ENCODE measurements at places on chromosomes 13 and 19.

DNA sequence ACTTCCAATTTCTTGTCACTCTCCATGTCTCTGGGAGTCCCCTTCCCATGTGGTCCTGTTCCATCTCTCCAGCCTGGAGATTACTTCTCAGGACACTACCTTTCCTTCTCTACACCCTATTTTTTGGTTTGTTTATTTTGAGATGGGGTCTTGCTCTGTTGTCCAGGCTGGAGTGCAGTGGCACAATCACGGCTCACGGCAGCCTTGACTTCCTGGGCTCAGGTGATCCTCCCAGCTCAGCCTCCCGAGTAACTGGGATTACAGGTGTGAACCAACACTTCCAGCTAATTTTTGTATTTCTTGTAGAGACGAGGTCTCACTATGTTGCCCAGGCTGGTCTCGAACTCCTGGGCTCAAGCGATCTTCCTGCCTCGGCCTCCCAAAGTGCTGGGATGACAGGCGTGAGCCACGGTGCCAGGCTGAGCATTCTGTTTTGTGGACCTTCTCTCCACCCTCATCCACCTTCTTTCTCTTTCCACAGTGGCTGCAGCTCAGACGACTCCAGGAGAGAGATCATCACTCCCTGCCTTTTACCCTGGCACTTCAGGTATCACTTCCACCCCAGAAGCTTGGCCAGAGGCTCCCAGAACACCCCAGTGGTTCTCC is 644 bp downstream of the HCST start:
- no peak for DNase-seq

GRCh38 chr13:77779552-77780272 is 82.2 kb downstream of the SLAIN1 start:
- peak; percentile 32 for DNase-seq

- DNase-seq: no peak
Measured at GRCh38 chr19:15291548-15292021, 40.8 kb downstream of the BRD4 start.

DNA sequence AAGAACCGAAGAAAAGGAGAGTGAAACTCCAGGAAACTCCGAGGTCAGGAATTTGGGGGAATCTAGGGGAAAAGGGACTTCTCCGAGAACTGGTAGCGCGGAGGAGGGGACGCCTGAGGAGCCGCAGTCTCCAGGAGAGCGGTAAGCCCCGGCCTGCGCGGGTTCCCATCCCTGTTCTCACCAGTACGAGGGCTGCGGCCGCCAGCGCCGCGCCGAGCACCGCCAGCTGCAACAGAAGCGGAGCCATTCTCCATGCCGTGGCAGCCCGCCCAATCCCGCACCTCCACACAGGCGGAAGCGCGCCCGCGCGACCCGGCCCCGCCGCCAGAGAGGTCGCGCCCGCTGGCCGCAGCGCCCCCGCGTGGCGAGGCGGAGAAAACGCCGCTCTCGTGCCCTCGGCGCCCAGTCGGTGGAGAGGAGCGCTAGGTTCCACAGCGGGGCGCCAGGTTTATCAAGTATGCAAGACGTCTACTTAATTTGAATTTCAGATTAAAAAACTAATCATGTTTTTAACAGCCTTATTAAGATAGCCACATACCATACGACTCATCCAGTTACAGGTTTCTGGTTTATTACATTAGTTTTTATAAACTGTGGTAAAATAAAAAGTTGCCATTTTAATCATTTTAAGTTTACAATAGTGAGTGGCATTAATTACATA is at the start of gene ALG5:
Gene ALG5, minus strand, starts transcription at position 287 of the 661 bp plus-strand sequence. Its CDS starts 40 bp downstream, at position 247.
- DNase-seq: peak; percentile 85

DNA sequence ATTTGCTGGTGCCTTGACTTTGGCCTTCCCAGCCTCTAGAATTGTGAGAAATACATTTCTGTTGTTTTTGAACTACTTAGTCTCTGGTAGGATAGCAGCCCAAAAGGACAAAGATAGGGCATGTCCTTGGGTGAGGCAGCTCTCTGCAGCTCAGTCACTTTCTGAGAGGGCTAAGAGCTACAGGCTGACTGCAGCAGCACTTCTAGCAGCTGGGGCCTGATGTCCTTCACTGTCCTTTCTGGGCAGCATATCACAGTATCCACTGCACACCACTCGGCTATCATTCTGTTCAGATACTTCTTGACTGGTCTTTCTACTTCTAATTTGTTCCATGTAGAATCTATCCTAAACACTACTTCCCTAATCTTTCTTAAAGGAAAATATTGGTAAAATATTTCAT is 68.5 kb upstream of the CLDN10 start:
- no peak for DNase-seq

- DNase-seq: no peak
Measured at GRCh38 chr13:49021953-49022352, 46.2 kb downstream of the FNDC3A start.

DNA sequence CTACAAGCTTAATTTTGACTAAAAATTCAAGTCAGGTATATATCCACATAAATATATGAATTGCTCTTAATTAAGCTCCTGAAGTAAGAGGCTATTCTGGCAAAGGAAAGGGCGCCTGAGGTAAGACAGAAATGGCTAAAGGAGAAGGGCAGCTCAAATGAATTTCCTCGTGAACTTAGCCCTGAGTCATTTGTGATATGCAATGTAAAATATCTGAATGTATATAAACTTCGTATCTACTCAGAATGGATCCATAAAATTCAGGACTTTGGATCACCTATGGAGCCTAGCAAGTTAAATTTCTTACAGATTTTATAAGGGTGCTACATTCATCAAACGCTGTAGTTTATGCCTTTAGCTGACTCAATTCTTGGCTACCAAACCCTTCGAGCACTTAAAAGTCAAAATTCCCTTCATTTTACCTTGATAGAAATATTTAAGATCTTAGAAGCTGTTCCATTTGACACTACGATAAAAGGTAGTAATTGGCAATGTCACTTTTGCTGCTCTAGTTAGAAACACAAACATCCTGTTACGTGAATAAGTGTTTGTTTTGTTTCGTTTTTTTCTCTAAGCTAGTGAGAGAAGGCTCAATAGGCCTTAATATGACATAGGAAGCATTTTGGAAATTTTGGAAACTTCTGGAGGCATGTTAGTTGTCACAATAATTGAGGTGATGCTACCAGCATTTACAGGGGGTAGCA is 69.2 kb downstream of the DIAPH3 start:
- no peak for DNase-seq

GRCh38 chr19:49222011-49222410 is 64.4 kb downstream of the TRPM4 start:
- DNase-seq: no peak

DNA sequence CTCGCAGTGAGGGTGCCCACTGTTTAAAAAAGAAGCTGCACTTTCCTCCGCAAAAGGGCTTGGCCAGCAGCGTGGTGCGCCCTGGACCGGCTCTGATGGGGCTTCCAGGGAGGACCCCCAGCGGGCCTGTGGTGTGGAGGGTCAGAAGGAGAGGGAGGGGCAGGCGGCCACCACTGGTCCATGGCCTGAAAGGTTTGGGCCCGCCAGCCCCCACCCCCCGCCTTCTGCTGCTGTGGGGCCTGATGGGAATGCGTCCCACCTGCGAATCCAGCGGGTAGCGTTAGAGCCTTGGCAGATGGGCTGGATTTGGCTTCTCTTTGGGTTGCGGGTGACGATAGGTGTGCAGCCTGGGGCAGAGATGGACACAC is 34.7 kb downstream of the TMEM255B start:
- no peak for DNase-seq

- DNase-seq: no peak
Measured at GRCh38 chr13:93244918-93245280, 18.3 kb downstream of the GPC6 start.

- no peak for DNase-seq
Measured at GRCh38 chr19:3510727-3511126, 4.6 kb downstream of the FZR1 start.

- DNase-seq: no peak
Measured at GRCh38 chr13:110158226-110158625, 148.7 kb downstream of the COL4A1 start.

GRCh38 chr13:74675182-74675581 is 541.0 kb upstream of the KLF12 start:
- DNase-seq: no peak

DNA sequence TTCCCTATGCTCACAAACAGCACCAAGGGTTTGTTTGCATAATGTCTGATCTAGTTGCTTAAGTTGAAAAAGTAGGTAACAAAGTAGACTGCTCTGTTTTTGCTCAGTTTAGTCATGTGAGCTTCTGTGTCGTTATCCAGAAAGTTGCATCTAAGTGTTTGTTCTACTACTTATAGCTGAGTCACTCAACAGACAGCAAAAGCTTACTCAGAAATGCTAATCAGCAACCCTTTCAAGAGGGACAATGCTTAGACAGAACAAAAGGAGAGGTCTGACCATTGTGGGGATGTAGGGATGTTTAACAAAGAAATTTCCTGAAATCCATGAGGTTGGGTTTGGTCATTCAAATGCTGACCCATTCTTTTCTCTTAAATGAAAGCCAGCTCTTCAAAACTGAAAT is 106.4 kb downstream of the ATP8A2 start:
- DNase-seq: no peak

DNA sequence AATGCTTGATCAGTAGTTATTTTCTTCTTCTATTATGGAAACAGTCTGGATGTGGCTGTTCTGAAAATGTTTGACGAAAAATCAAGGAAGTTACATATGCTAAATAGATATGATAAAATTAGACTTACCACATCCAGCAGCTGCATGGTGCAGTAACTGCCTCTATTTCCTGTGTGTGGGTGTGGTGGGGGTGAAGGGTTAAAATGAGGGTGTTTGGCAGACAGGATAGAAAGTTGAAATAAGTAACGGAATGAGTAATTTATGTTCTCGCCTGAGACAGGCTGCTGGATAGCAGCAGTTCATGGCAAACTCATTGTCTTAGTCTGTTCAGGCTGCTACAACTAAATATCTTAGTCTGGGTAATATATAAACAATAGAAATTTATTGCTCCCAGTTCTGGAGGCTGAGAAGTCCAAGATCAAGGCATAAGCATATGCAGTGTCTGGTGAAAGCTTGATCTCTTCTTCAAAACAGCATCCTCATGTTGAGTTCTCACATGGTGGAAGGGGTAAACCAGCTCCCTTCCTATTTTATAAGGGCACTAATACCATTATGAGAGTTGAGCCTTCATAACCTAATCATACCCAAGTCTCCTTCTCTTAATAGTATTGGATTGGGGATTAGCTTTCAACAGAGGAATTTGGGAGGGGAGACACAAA is 1248.9 kb downstream of the SLITRK5 start:
- DNase-seq: no peak

DNA sequence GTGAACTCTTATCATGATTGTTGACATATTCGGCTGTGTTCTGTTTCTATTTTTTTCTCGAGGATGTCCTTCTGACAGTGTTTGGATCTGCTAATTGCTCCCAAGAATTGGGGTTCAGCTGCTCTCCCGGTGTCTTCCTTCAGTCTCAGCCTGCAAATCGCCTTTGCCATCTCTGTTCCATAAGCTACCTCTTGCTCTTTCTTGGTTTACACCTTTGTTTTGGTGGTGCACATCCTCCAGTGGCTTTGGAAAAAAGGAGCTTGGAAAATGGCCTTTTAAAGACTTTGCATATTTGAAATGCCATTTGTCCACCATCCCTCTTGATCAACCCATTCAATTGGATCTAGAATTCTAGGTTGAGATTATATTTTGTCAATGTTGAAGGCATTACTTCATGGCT is 137.2 kb downstream of the URI1 start:
- no peak for DNase-seq

DNA sequence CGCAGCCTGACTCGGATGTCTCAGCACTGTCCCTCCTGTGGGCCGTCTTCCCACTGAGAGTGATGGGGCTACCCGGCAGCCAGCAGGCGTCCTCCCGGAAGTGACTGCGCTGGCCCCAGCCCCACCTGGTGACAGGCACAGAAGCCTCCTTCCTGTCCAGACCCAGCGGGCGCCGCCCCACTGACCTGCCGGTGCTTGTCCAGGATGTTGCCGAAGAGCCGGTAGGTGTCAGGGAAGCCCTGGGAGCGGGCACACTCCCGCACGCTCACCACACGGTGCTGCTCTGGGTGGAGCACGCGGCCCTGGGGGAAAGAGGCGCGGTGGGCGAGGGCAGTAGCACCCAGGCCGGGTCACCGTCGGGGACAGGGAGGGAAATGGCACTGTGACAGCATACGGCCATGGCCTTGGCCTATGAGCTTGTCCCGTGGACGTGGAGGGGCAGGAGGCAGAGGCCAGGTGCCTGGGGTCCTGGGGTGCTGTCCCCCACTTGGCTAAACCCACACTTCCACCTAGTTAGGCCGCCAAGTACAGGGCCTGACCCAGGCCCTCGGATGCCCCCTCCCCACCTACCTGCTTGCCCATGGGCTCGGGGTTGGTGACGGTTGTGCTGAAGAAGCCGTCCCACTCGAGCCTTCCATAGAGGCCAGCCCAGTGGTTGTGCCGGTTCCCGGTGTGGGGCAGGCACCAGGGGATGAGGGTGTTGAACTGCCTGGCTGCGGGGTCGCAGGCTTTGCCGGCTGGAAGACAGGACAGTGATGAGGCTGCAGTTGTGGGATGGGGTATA is 16.0 kb upstream of the EIF3G start:
- no peak for DNase-seq

- no peak for DNase-seq
Measured at GRCh38 chr19:18506101-18506930, 15.6 kb downstream of the ELL start.

DNA sequence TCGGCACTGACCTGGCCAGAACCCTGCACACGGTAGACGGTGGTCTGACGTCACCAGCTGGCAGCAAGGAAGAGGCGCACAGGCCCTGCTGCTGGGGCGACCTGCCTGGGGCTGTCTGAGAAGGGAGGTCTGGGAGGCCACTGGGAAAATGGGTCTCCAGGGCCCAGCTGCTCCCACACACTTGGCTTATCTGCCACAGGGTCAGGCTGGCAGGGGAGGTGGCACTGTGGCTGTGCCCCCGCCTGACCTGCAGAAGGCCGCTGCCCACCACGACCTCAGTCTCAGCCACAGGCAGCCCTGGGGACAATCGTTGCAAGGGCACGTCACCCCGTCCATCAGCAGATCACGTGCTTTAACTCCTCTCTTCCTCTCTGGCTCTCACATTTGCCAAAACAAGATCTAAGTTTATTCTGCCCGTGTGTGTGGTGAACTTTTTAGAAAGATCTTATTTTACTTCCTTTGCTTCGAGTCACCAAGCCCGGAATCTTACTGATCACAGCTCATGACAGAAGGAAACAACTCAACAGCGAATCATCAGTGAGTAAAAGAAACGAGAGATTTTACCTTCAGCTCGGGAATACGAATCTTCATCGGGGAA is 45.2 kb upstream of the RANBP3 start:
- no peak for DNase-seq

- no peak for DNase-seq
Measured at GRCh38 chr19:55913643-55914268, 18.4 kb downstream of the NLRP13 start.

- DNase-seq: no peak
Measured at GRCh38 chr19:38556521-38557174, 61.1 kb downstream of the MAP4K1 start.

DNA sequence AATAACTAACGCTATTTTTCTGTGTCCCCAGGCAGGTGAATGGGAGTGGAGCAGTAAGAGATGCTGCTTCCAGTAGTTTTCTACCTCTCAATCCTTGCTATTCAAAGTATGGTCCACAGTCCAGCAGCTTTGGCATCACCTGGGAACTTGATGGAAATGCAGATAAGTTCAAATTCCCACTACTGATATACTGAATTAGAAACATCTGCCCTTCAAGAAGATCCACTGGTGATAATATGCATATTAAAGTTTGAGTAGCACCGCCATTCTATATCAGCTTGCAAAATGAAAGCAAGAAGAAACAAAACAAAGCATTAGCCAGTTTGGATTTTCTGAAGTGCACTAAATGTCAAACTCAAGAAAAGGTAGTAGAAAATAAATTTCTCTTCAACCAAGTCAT is 906.2 kb upstream of the PCDH20 start:
- DNase-seq: no peak

Data from neural crest cell (in vitro differentiated cells).